ENCODE measurements at places on chromosomes 7 and 10. TPM values are rescaled to one million over a fixed set of nuclear protein-coding genes. Genes with fewer than 3 reads are reported as not detected.

The OR13A1 gene
- total RNA-seq: not detected

The BAMBI gene
- total RNA-seq: 11.4 TPM

The BMPER gene
- total RNA-seq: 7.2 TPM

The GHRHR gene
- 1.5 TPM for total RNA-seq

The CHRM2 gene
- total RNA-seq: not detected

The CALML5 gene
- 429 TPM for total RNA-seq

GRCh38 chr7:148882192-148882591 is 1.9 kb downstream of the EZH2 start:
- no peak overlapping the region for H3K4me3 ChIP-seq
- no peaks in the 10 kb centered on the region for H3K36me3 ChIP-seq
- H3K27me3 ChIP-seq: no peaks in the 10 kb centered on the region
- H3K4me1 ChIP-seq: peaks cover 16% of the 10 kb centered on the region
- H3K27ac ChIP-seq: no peak overlapping the region

DNA sequence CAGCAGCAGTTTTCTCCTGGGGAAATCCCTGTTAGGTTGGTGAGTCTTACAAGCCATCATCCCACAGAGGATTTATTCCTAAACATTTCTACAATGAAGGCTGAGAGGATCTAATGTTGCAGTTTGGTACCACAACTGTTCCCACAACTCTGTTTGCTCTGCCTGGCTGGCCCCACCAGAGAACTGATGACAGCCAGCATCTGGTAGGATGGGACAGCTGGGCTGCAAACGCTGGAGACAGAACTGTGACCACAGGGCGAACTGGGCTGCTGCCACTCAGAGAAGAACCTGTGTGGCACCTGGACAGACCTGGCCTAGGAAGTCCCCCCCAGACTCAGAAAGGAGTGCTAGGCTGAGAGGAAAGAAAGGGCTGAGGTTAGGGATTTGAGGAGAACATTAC is 94.8 kb downstream of the CALN1 start:
- H3K36me3 ChIP-seq: no peaks in the 10 kb centered on the region
- peaks cover 2% of the 10 kb centered on the region for H3K27me3 ChIP-seq
- no peak overlapping the region for H3K27ac ChIP-seq
- no peak overlapping the region for H3K4me3 ChIP-seq
- H3K4me1 ChIP-seq: no peaks in the 10 kb centered on the region
- DNase-seq: no peak

- no peaks in the 10 kb centered on the region for H3K27me3 ChIP-seq
- peaks cover 21% of the 10 kb centered on the region for H3K4me1 ChIP-seq
- DNase-seq: no peak
- H3K4me3 ChIP-seq: no peak overlapping the region
- peaks cover 42% of the 10 kb centered on the region for H3K36me3 ChIP-seq
Measured at GRCh38 chr10:94358480-94358879, 4.3 kb downstream of the NOC3L start.

- no peaks in the 10 kb centered on the region for H3K4me1 ChIP-seq
- H3K27ac ChIP-seq: no peak overlapping the region
- H3K36me3 ChIP-seq: no peaks in the 10 kb centered on the region
- no peaks in the 10 kb centered on the region for H3K27me3 ChIP-seq
- DNase-seq: no peak
- no peak overlapping the region for H3K4me3 ChIP-seq
Measured at GRCh38 chr10:31490858-31491504, 172.0 kb downstream of the ZEB1 start.

Data from suprapubic skin (tissue), 4 donors.